ENCODE measurements at places on chromosomes 12 and 14.

- DNase-seq: no peak
Measured at GRCh38 chr12:68699486-68699885, 12.7 kb downstream of the NUP107 start.

- no peak for DNase-seq
Measured at GRCh38 chr14:76958020-76958979, 70.2 kb downstream of the IRF2BPL start.

DNA sequence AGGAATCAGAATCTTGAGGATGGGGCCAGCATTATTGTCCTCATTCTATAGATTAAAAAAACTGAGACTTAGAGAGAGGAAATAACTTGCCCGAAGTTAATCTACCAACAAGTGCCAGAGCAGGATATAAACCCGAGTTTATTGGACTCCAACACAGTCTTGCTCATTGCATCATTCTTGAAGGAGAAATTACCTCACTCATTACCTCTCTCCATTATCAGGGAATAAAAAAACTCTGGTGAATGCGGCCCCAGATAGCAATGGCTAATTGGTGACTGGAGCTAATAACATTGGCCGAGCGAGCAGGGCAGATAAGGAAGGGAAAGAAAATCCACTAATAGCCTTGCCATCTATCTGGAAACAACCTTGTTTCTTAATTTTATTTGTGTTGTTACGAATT is 24.7 kb upstream of the TMED10 start:
- DNase-seq: no peak

- no peak for DNase-seq
Measured at GRCh38 chr12:52156311-52156710, 35.5 kb downstream of the KRT80 start.

- no peak for DNase-seq
Measured at GRCh38 chr14:63770187-63770807, 42.4 kb upstream of the SGPP1 start.

GRCh38 chr14:98146416-98146815 is 1125.6 kb downstream of the BCL11B start:
- no peak for DNase-seq

- peak; percentile 9 for DNase-seq
Measured at GRCh38 chr12:55972911-55973598, 823 bp upstream of the RAB5B start.

- DNase-seq: no peak
Measured at GRCh38 chr12:95884998-95885397, 26.2 kb downstream of the SNRPF start.

GRCh38 chr14:101775826-101776225 is 14.3 kb downstream of the PPP2R5C start:
- no peak for DNase-seq

DNA sequence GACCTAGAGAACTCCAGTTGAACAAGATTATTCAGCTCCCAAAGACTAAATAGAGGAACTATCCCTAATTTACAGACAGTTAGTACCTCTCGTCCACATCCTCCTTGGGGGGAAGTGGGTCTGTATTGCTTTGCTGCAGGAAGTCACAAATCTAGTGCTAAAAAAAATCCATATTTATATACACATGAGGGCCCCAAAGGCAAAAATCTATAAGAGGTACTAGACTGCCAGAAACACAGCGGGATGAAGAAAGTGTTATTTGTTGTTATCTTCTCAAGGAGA is 190.1 kb downstream of the TTC8 start:
- DNase-seq: no peak

DNA sequence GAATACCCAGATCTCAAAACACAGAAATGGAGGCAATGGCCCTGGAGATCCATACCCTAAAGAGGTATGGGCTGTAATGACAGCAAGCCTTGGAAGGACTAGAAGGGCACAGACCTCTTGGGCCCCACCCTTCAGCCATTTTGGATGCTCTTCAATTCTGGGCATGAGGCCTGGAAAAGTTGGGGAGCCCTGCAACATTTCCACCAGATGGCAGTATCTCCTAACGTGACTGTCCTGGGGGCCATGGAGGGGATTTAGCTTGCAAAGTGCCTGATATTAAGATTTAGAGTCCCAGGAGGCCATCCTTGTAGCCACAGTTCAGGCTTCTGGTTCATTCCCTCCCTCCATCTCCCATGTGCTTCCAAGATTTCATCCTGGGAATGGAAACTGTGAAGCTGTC is 30.2 kb downstream of the KCNA5 start:
- DNase-seq: no peak

DNA sequence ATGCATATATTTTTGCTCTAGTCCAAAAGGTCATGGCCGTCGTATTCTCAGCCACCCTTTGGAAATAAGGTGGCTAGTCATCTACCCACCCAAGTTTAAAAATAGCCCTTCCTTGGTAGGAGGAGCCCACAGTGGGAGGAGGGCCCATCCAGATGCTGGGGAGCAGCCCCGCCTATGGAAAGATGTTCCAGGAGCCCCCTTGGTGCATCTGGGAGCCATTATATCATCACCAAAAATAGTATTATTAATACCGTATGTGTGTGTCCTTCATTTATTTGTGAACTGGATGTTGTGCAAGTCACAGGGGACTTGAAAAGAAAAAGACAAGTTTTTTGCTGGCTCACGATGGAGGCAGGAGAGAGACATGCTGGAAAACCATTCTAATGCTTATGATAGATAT is 34.0 kb downstream of the EMP1 start:
- DNase-seq: no peak

DNA sequence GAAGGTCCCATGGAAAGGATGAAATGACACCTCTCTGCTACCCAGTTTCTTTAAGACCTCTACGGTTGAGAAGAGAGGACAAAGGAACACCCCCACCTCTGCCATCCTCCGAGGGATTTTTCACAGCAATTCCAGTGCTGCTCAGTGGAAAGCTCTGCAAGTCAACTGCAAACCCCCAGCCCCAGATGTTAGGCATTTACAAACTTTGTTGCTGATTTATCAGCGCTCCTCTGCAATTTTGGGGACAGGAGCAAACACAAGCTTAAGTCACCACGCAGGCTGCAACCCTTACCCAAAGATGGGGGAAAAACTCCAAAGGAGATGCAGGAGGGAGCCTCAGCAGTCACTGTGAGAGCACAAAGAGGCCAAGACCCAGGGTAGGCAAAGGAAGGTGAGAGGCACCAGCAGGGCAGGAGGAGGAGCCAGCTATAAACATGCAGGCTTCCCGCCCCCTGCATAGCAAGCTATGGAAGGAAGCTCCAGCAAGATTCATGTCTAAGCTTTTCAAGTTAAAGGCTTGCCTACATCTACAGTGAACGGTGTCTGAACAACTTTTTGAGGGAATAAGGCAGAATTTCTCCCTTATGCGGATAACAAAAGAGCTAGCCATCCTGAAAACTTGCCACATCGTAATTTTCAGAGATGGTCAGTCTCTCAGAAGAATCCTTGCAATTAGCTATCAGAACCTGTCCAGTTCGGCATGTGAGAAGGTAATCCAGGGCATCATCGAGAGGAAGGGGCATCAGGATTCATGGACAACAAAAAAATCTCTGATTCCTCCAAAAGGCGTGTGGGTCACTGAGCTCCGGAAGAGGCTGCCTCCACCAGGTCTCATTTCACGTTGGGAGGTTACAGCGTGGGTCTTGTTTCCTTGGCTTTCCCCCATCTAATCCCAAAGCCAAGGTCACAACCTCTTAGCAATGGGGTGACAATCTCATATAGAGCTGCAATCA is 3.9 kb downstream of the CTDSP2 start:
- DNase-seq: no peak

DNA sequence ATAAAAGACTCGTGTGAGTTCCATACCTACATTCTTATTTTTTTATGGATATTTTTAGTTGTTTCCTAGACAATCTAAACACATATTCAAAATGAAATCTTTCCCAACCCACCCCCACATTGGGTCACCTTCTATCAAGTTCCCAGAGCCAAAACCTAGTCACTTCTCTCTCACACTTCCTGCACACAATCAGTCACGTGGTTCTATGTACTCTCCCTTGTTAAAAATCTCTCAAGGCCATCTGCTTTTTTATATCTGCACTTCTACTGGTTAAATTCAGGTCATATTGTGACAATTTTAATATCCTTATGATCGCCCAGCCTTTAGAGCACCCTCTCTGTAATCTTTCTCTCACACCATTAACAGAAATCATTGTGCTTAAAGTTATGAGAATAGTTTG is 175.0 kb upstream of the SYT10 start:
- DNase-seq: no peak

DNA sequence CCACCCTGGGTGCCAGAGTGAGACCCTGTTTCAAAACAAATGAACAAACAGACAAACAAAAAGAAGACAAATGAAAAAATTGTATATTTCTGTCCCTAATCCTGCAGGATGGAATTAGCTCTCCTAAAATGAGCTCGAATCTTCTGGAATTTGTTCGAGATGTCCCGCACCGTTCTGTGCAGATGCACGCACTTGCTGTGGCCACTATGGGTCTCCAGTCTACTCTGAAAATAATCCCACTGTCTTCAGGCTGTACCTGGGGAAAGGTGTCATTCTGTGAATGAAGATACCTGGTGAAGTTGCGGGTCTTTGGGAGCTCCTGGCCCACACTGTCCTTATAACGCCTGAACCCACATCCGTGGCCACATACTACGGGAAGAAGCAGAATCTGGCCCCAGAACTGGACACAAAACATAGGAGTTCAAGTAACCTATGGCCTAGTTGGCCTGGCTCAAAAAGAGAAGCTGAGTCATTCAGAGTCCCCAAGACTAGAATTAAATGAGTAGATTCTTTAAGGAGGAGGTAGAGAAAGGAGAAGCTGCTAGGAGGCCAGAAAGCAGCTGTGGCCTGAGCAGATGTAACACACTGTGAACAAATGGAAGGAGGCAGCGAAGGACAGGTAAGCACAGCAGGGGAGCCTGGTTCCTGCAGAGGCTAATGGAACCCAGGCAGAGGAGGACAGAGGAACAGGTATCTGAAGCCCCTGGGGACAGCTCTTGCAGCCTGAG is 108.6 kb downstream of the FOXN3 start:
- DNase-seq: no peak

- DNase-seq: no peak
Measured at GRCh38 chr12:77153706-77154105, 88.3 kb upstream of the E2F7 start.

GRCh38 chr12:2095878-2096277 is 43.1 kb downstream of the CACNA1C start:
- DNase-seq: no peak

- peak; percentile 46 for DNase-seq
Measured at GRCh38 chr12:110270125-110270962, 10.7 kb upstream of the ATP2A2 start.

DNA sequence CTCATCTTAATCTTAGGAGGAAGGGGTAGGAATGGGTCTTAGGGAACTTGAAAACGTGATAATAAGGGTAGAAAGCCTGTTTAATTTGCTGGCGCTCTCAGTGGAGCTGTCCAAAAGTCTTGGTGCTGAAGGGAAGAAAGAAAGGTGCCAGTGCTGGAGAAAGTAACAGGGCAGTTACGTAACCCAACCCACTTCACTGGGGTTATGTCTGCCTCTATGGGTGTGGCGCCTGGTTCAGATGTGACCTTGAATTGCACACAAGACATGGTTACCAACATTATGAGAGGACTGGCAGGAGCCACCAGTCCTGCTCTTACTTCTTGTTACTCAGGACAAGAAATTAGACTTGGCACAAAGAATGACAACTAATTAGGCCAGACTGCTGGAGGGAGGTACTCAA is 18.6 kb upstream of the GPATCH2L start:
- no peak for DNase-seq

DNA sequence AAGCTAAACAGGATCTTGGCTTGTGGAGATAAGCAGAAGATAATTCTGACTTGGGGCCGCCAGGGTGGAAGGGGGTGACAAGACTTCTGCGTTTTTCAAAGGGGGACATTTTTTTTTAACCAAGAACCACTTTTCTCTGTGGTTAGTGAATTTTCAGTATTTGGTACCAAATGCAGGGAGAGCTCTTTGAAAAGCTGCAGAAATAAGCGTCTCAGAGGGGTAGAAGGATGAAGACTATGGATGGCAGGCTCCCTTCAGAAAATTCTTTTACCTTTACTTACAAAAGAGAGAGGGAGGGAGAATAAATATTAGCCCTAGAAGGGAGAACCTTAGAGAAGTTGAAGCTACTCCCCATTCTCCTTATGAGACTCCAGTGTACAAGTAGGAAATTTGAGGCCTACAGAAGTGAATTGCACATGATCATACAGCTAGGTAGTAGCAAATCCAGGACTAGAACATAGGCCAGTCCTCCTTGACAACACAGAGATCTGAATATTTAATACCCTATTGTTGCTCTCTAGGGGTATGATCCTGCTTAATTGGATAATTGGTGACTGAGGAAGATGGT is 840 bp downstream of the MRPL52 start:
- DNase-seq: no peak

DNA sequence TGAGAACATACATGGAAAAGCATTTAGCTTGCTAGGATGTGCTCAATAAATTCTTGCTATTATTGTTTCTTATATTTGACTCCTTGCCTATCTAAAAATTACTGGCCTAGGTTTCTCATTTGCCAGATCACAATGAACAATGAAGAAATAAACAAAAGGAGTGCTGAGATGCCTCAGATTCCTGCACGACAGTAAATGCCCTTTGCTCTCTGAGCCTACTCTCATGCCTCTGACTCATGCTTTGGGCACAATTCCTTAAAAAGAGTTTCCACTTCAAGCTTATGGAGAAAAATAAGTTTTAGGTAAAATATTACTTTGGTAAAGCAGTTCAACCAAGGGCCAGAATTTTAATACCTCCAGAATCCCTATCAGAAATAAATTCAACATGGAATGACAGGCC is 30.9 kb downstream of the GRIN2B start:
- DNase-seq: no peak

- no peak for DNase-seq
Measured at GRCh38 chr12:104588921-104589590, 132.3 kb downstream of the CHST11 start.

- DNase-seq: no peak
Measured at GRCh38 chr14:100528962-100529560, 58.2 kb downstream of the BEGAIN start.

GRCh38 chr14:97747316-97747715 is 950.1 kb downstream of the VRK1 start:
- no peak for DNase-seq

DNA sequence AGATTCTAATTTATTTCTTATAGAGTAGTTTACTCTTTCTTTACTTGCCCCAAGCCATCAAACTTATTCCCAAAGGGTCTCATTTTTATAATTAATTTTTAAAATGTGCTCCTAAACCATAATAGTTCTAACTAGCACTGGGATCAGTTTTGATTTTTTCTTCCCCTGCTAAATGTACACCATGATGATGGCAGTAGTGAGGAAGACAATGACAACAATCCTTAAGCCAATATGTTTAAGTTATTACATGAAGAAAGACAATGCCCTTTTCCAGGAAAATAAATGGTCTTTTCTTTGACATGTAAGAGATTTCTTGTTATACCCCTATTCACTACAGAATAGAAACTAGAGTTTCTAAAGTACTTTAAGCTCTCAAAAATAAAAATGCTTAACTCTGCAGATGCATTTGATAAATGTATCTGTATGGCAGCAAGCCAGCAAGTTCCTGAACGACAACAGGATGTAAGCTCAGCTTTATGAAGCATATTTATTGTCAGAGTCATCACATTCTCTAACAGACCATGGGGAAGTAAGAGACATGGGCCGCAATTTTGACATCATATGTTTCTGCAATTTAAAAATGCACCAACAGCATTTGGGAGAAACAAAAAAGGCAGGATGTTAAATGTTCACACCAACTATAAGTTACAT is 36.0 kb upstream of the SNX6 start:
- peak; percentile 84 for DNase-seq

- no peak for DNase-seq
Measured at GRCh38 chr14:28635387-28635786, 131.2 kb upstream of the FOXG1 start.

Data from skeletal muscle cell (primary cell).